ENCODE measurements at places on chromosomes 1 and 21.

DNA sequence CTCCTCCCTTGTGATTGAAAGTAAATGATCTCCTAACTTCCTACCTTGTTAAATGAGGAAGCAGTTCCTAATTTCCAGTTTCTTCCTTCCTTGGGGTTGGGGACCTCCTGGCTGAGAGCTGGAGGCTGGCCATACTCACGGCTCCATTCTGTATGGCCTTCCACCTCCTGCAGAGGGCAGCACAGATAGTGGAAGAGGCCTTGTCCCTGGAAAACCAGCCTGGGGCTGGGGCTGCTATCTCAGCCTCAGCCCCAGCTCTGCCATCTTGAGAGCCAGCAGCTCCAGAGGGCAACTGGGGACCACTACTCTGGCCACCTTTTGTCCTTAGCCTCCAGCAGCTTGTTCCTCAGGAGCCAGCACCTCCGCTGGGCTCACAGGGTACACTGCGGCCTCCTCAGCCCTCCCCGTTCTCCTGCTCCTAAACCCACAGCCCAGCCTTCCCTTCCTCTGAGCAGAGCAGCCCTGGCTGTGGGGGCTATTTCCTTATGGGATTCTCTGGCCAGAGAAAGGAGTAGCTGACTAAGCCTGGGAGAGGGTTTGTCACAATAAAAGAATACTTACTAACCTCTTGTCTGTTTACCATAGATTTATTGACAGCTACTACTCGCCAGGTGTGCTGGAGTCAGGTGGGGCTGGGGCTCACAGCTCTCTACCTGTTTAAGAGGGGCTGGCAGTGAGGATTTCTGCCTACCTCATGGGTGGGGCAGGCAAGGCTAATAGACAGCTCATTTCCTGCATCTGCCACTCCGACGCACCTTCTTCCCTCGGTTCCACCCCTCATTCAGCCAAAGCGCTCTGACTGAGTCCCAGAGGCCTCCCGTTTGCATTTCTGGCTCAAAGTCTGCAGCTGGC is 6.3 kb downstream of the TMEM234 start:
- DNase-seq, result peak; percentile 33

DNA sequence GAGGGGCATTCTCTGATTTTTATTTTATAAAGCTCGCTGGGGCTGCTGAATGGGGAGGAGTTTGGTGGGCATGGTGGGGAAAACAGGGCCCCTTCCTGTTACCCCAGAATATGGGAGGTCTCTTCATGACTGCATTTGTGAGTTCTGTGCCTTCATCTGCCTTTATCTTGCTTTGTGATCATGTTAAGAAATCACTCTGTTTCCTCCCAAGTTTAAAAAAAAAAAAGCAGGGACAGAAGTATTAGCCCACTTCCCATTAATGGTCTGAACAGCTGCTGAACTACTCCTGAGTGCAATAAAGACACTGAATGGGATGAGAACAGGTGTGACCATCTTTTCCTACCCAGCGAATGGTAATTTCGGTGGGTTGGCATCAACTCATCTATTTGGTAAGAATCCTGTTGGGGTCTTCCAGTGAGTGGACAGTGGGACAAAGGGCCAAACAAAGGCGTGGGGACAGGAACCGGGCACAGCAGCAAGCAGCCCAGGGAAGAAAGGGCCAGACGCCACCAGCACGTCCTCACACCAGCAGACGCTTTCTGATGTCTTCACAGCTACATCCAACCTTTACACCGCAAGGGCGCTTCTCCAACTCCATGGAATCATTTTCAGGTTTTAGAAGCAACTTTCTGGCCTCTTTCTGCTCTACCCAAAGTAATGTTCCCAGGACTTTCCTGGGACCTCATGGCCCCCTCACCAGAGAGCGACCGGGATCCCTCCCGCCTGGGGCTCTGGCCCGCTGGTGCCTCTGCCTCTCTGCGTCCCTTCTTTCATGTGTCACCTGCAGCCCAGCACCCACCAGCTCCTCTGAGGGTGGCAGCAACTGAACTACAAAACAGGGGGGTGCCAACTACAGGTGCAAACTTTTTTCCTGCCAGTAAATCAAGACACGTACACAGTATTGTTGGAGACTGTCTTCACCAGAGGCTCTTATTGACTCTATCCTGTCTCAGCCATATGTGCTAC is 160.2 kb downstream of the ADSS2 start:
- DNase-seq, result no peak

DNA sequence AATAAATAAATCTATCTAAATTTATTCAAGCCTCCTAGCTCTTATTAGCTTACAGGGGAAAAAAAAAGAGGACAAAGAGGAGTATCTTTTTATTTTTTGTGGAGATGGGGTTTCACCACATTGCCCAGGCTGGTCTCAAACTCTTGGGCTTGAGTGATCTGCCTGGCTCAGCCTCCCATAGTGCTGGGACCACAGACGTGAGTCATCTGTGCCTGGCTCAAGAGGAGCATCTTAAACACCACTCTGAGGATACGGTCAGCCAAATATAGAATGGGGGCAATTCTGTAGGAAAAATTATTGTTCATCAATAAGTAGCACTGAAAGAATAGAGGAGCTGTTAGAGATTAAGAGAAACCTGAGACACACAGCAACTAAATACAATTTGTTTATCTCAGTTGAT is 24.1 kb downstream of the SLC45A3 start:
- DNase-seq, result no peak

DNA sequence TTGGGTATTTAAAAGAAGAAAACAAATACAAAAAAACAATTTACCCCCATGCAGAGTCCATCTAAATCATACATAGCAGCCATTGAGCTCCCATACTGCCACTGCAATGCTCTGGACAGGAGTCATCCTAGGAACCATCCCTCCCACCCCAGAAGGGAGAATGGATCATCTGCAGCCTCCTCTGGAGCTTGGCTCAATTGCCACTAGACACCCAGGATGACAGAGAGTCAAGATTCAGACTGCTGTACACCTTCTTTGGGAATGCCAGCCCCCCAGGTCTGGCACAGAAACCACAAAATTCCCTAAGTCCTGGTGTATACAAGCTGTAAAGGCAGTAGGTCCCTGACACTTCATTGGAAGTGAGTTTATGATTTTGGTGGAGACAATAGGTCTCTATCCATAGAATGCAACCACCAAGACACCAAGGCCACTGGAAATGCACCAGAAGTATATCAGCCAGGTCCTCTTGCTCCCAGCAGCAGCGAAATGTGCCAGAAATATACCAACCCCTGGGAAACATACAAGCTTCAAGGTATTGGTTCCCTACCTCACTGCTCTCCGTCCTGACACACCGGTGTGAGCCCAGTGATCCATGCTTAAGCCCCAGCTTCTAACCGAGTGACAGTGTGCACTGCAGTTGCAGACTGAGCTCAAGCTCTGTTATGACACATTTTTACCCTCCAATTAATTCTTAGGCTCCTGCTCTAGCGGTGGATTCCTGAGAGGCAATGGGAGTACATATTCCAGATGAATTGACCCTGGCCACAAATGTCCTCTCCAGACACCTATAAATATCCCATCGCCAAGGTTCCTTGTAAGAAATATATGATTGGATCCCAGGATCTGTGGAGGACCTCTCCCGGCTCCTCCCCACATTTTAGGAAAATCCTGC is 4.4 kb downstream of the TAL1 start:
- DNase-seq, result no peak

DNA sequence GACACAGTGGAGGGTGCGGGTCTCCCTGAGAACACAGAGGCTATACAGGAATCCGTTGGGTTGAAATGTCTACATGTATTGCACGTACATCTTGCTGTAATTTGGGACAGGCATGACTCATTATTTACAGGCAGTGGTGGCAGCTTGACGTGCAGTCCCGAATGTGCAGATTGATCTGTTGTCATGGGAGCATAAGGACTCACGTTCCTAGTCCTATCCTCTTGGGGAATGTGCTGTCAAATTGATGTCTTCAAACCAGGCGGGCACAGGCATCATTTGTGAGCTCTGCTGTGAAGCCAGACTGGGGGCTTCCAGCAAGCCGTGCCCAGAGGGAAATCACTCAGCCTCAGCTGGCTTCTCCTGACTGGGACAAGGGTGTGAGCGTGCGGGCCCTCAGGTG is 40.5 kb downstream of the S100B start:
- DNase-seq, result no peak

DNA sequence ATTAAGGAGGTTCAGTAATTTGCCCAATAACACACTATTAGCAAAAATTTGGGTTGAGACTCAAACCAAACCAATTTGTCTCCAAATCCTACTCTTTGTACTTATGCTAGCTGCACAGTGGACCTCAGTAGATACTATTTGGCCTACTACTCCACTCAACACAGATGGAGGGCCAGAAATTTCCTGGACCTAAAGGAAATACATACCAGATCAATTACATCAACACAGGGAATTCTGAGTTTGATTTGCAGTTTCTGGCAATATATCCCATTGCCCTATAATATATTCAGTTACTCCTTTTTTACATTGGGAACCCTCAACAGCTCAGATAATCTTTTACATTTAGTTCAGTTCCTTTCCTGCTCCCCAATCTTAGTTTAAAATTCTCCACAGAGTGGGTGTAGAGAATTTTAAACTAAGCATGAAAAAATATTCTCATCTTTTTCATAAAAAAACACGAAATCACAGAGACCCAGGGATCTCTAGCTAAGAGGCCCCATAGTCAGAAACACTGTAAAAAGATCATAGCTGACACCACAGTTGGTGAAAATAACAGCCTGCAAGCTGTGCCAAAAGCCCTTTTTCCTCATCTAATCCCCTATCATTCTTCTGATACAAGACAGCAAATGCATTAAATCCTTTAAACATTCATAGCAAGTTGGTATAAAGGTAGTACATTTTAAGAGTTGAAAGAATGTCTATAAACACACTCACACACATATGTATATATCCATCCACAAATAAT is 317.7 kb upstream of the ESRRG start:
- no peak for DNase-seq

GRCh38 chr1:186195377-186195931 is 179.6 kb downstream of the TPR start:
- DNase-seq, result no peak

DNA sequence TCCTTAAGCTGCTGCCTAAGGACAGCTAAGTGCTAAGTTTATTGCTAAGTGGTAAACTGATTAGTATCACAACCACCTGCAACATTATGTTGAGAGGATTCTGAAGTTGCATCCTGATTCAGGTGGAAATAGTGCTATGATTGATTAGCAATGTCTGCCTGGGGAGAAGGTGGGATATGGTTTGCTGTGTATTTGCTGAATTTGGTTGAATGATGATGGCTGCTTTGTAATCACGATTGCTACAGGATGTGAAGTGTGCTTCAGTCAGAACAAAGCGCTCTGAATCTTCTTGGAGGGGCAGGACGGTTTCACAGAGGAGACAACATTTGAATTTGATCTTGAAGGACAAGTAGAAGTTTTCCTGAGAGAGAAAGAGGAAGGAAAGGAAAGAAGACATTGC is 226.0 kb downstream of the ST6GALNAC3 start:
- DNase-seq, result no peak

DNA sequence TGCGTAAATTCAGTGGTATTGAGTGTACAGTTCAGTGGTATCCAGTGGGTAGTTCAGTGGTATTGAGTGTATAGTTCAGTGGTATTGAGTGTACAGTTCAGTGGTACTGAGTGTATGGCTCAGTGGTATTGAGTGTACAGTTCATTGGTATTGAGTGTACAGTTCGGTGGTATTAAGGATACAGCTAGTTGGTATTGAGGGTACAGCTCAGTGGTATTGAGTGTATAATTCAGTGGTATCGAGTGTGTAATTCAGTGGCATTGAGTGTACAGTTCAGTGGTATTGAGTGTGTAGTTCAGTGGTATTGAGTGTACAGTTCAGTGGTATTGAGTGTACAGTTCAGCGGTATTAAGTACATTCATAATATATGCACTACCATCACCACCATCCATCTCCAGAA is 23.5 kb upstream of the KCNAB2 start:
- no peak for DNase-seq

DNA sequence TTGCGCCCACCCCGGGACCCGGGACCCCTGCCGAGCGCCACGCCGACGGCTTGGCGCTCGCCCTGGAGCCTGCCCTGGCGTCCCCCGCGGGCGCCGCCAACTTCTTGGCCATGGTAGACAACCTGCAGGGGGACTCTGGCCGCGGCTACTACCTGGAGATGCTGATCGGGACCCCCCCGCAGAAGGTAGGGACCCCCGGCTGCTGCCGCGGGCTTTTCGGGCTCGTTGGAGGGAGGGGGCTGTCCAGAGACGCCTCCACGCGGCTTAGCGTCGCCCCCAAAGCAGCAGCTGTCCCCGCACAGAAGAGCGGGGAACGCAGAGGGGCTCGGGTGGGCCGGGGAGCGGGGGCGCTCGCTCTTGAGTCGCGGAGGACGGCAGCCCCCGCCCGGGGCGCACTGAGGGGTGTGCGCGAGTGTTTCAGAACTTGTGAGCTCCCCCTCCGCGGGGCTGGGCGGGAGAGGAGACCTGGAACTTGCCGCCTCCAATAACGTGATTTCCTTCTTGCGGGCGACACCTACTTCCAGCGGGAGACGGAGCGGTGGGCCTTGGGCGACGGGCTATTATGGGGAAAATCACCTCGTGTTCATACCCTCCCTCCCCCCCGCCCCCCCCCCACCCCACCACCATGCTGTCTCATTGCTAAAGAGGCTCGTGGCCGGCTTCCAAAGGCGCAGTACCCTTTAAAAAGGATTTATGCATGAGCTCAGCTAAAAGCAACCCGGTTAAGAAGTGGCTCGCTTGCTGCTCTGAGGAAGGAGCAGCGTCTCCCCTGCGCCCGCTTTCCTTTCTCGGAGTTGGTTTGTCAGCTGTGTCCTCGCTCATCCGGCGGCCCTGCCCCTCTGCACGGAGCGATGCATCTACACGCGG is 664 bp downstream of the BACE2 start:
- no peak for DNase-seq

- no peak for DNase-seq
Measured at GRCh38 chr21:26652854-26653253, 79.8 kb upstream of the CYYR1 start.

Data from SHP77 treated with DMSO at 0.1 percent for 48 hours (cell line).